Liver (tissue), 10 donors: ENCODE measurements at places on chromosomes 13 and 19. TPM values are rescaled to one million over a fixed set of nuclear protein-coding genes. Genes with fewer than 3 reads are reported as not detected.

DNA sequence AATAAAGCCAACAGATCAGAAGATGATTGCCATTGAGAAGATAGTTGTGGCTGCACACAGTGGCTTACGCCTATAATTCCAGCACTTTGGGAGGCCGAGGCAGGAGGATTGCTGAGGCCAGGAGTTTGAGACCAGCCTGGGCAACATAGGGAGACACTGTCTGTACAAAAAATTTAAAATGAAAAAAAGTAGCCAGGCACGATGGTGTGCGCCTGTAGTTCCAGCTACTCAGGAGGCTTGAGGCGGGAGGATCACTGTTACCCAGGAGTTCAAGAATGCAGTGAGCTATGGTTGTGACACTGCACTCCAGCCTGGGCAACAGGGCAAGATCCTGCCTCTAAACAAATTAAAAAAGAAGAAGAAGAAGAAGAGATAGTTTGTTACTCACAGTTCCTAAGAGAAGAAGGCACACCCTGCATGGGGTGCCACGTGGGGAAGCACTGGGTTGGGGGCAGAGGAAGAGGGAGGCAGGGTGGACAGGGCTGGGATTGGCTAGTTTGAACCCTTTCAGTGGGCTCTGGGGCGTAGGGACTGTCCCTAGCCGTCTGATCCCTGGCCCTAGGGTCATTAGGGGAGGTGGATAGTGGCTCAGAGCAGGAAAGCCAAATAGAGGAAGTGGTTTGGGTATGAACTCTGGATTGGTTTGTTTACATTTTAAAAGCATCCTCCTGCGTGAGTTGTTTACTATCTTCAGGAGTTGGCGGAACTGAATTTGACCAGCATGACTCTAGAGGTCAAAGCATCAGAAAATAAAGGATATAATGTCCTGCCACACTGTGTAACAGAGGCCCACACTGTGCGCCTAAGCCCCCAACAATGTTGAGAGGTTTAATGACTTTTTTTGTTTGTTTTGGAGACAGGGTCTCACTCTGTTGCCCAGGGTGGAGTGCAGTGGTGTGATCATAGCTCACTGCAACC is 60.5 kb upstream of the MEDAG start:
- H3K36me3 ChIP-seq: no peaks in the 10 kb centered on the region
- DNase-seq: no peak
- no peak overlapping the region for H3K27ac ChIP-seq
- no peaks in the 10 kb centered on the region for H3K27me3 ChIP-seq

- H3K36me3 ChIP-seq: no peaks in the 10 kb centered on the region
- no peak overlapping the region for H3K4me3 ChIP-seq
- H3K27ac ChIP-seq: no peak overlapping the region
- DNase-seq: no peak
- H3K27me3 ChIP-seq: peaks cover 4% of the 10 kb centered on the region
- H3K4me1 ChIP-seq: peaks cover 5% of the 10 kb centered on the region
These were observed 10.0 kb upstream of the CACNG6 start for GRCh38 chr19:53981376-53981951.

- H3K27me3 ChIP-seq: no peaks in the 10 kb centered on the region
- H3K4me1 ChIP-seq: no peaks in the 10 kb centered on the region
- H3K4me3 ChIP-seq: no peak overlapping the region
These were observed 28.2 kb downstream of the RASL11A start for GRCh38 chr13:27298849-27299248.

GRCh38 chr19:5484398-5485285 is 29.4 kb downstream of the ZNRF4 start:
- peak; percentile 66 for DNase-seq
- H3K4me3 ChIP-seq: no peak overlapping the region
- H3K4me1 ChIP-seq: peaks cover 21% of the 10 kb centered on the region
- no peaks in the 10 kb centered on the region for H3K27me3 ChIP-seq
- H3K27ac ChIP-seq: peak overlapping the region; percentile 32
- H3K36me3 ChIP-seq: no peaks in the 10 kb centered on the region

DNA sequence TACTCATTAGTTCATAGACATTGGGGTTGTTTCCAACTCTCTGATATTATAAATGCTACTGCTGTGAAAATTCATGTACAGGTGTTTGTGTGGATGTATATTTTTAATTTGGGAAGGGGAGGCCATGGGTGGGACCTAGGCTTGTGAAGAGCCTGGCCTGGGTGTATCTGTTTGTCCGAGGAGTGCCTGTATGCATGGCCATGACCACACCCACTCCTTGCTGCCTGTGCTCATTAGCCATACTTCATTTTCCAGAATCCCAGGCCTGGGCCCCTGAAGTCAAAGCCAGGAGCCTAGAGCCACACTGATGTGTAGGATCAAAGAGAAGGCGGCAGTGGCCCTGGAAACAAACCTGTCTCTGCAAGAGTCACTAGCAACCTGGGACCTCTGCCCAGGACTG is 10.4 kb downstream of the ERVK3-1 start:
- DNase-seq: no peak
- H3K27ac ChIP-seq: no peak overlapping the region
- H3K36me3 ChIP-seq: peaks cover 24% of the 10 kb centered on the region
- H3K27me3 ChIP-seq: no peaks in the 10 kb centered on the region

DNA sequence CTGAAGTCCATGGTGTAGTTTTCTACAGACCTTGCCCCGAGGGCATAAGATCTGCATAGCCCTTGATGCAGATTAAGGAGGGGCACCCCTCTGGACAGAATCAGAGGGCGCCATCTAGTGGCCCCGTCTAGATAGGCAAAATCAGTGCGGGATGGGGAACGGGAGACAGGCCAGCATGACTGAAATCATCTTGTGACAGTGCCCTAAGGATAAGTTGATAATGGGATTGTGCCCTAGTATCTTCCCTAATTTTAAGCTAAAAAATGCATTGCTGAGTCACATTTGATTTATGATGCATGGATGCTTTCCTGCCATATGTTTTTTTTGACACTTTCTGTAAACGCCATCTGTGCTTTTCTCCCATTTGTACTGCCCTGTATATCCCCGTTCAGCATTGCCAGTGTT is 19.0 kb upstream of the GPI start:
- H3K4me1 ChIP-seq: peaks cover 2% of the 10 kb centered on the region
- H3K36me3 ChIP-seq: peaks cover 14% of the 10 kb centered on the region
- no peaks in the 10 kb centered on the region for H3K27me3 ChIP-seq
- H3K4me3 ChIP-seq: no peak overlapping the region

DNA sequence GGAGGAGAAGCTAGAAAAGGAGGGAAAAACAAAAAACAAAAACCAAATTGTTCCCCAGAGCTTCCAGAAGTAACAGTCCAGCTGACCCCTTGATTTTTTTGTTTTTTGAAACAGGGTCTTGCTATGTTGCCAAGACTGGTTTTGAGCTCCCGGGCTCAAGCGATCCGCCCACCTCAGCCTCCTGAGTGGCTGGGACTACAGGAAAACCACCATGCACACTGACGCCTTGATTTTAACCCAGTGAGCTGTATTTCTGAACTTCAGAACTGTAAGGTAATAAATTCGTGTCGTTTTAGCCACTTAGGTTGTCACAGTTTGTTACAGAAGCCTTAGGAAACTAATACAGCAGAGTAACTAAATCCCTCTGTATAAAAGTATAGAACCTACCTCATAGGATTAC is 1.1 kb upstream of the NEK3 start:
- DNase-seq: no peak
- no peaks in the 10 kb centered on the region for H3K27me3 ChIP-seq
- H3K4me3 ChIP-seq: no peak overlapping the region
- H3K4me1 ChIP-seq: peaks cover 26% of the 10 kb centered on the region

DNA sequence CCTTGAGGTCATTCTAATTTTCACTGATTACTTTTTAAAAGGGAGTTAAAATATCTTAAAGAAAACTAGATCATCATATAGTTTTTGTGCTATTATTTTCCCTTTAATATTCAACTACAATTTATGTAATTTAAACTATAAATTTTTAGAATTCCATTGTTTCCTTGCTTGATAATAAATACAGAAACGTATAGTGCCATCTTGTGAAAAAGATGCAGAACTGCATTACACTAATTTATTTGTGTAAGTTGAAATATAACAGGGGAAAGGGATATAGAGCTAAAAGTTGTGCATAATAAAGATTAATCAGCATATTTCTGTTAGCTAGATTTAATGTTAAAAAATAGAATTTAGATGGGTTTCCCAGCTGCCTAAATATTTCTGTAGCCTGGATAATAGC is 61.5 kb upstream of the TDRD3 start:
- no peaks in the 10 kb centered on the region for H3K27me3 ChIP-seq
- no peak overlapping the region for H3K4me3 ChIP-seq
- no peaks in the 10 kb centered on the region for H3K4me1 ChIP-seq
- DNase-seq: no peak

Gene CEACAM20
- polyA plus RNA-seq: not detected

Gene LYL1
- polyA plus RNA-seq: 2.6 TPM

DNA sequence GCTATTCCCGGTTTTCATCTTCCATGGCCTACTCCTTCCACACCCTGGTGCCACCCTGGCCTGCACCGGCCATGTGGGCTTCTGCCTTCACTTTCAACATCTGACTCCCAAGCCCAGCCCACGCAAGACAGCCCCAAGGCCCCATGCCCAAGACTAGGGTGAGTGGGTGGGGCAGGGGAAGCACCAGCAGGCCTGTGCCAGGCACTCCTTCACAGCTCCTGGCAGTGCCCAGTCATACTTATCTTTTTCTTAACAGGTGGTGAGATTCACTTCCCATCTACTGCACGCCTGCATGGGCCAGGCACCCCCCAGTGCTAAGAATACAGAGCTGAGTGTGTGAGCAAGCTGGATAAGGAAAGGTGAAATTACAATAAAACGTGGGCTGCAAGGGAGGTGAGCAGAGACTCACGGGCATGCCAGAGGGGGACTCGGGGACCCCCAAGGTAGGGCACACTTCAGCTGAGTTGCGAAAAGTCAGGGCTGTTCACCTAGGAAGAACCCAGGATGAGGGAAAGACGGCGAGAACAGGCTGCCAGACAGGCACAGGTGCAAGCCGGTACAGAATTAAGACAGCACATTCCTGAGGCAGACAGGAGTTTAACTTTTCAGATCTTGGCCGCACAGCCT is 55.7 kb downstream of the COL4A1 start:
- no peak for DNase-seq
- no peaks in the 10 kb centered on the region for H3K36me3 ChIP-seq

Gene KLC3
- polyA plus RNA-seq: 0.08 TPM

DNA sequence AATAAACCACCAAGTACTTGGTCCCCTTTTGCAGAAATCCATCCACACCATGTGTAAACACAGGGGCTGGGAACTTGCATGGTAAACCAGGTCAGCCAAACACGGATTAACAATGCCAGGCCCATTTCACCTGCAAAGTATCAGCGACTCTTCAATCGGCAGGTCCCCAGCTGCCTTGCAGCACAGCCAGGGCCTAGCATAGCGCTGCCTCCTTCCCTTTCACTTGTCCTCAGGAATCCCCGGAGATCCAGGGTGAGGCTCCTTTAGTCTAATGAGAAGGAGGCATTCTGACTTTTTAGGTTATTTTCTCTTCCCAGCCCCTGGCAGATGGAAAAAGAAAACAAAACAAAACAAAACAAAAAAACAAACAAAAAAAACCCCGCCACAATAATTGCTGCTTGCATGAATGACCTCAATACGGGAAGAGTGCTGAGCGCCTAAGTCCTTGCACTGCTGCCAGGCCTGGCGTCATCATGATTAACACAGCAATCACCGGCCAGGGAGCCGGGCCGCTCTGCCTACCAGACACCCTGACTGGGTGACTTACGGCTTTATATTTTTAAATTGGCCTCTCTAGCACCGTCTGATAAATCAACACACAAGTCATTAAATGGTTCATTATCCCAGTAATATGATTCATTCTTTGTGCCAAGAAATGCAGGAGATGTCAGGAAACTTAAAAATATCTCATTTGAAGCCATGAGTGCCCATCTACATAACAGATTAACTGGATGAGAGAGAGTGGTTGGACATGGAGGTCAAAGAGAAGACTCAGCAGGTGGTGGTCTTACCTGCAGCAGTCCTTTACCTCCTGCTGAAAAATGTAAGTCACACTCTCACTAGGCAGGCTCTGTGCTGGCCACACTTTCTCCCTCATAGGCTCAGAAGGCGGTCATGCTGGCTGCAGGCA is 692.7 kb downstream of the UQCRFS1 start:
- H3K4me1 ChIP-seq: peaks cover 25% of the 10 kb centered on the region
- no peaks in the 10 kb centered on the region for H3K36me3 ChIP-seq
- no peak overlapping the region for H3K4me3 ChIP-seq
- DNase-seq: no peak

GRCh38 chr19:16519230-16519687 is 23.0 kb downstream of the CHERP start:
- no peak overlapping the region for H3K4me3 ChIP-seq
- H3K27ac ChIP-seq: no peak overlapping the region
- no peak for DNase-seq
- H3K4me1 ChIP-seq: peaks cover 12% of the 10 kb centered on the region

DNA sequence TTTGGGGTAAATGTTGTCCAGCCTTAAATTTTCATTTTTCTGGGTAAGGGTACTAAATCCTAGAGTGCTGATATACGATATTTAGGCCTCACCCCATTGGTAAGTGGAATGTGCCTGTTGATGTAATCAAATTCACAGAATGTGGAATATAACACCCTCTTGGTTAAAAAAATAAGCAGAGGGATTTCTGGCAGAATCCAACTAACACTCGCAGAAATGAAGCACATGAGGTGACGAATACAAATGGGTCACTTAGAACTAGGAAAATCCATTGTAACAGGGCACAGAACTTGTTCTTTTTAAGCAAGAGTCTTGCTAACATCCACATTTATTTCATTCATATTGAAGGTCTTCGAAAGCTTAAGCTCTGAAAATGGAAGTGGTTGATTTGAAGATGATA is 320.3 kb downstream of the SHISA2 start:
- no peak overlapping the region for H3K27ac ChIP-seq
- no peak overlapping the region for H3K4me3 ChIP-seq
- no peaks in the 10 kb centered on the region for H3K27me3 ChIP-seq
- DNase-seq: no peak
- H3K36me3 ChIP-seq: no peaks in the 10 kb centered on the region

DNA sequence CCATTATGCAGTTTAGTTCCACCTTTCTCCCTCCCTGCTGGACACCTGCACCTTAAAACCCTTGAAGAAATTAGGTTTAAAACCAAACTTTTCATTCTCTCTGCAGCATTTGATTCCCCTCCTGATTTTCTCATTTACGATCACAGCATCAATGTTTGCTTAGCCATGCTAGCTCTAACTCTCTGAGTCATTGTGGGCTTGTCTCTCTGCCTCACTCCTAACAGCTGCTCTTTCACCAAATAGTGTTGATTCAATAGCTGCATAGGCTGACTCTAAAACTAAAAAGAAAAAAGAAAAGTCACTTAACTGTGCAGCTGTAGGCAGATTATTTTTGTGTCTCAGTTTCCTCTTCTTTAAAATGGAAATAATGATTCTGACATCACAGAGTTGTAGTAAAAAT is 1124.9 kb downstream of the DIAPH3 start:
- no peaks in the 10 kb centered on the region for H3K4me1 ChIP-seq
- H3K36me3 ChIP-seq: no peaks in the 10 kb centered on the region
- H3K27ac ChIP-seq: no peak overlapping the region

DNA sequence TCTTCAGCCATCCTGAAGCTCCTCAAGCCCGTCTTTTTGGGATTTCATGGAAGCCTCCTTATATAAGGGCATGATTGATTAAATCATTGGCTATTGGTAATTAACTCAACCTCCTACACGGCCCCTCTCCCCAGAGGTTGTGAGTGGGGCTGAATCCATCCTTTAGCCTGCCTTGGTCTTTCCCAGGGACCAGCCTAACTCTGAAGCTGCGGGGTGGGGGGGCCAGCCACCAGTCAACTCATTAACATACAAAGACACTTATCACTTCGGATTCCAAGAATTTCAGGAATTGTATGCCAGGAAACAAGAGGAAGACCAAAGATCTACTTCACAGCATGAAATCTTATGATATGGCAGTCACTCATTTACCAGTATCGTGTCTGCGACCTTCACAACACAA is 9.9 kb downstream of the COL4A1 start:
- H3K4me1 ChIP-seq: no peaks in the 10 kb centered on the region
- H3K4me3 ChIP-seq: no peak overlapping the region
- H3K36me3 ChIP-seq: no peaks in the 10 kb centered on the region
- H3K27ac ChIP-seq: no peak overlapping the region
- H3K27me3 ChIP-seq: peaks cover 13% of the 10 kb centered on the region
